ENCODE measurements at places on chromosomes 1 and 21. TPM values are rescaled to one million over a fixed set of nuclear protein-coding genes. Genes with fewer than 3 reads are reported as not detected.

The GPR25 gene
- not detected for total RNA-seq

The A3GALT2 gene
- total RNA-seq, result not detected

The GLIS1 gene
- not detected for total RNA-seq

The CYP4A11 gene
- not detected for total RNA-seq

The HSPA6 gene
- total RNA-seq, result 3.7 TPM

The ABCG1 gene
- 2.1 TPM for total RNA-seq

The PODN gene
- not detected for total RNA-seq

The SAMD13 gene
- total RNA-seq, result 0.69 TPM

The CYP4Z1 gene
- total RNA-seq, result not detected

The SASS6 gene
- total RNA-seq, result 4.0 TPM

The SLC5A9 gene
- total RNA-seq, result not detected

The NPR1 gene
- total RNA-seq, result 1.1 TPM

The PTGS2 gene
- 10.0 TPM for total RNA-seq

The TNFRSF4 gene
- total RNA-seq, result not detected

The ELAVL4 gene
- not detected for total RNA-seq

The SAMD11 gene
- 28.0 TPM for total RNA-seq

The TTC24 gene
- total RNA-seq, result not detected

The PLA2G4A gene
- 10.9 TPM for total RNA-seq

The TSPEAR gene
- not detected for total RNA-seq

The IGSF21 gene
- total RNA-seq, result not detected

The FBLIM1 gene
- total RNA-seq, result 23.5 TPM

The DISC1 gene
- 0.34 TPM for total RNA-seq

The TRIM46 gene
- total RNA-seq, result 1.4 TPM
